ENCODE measurements at places on chromosomes 4 and X.

DNA sequence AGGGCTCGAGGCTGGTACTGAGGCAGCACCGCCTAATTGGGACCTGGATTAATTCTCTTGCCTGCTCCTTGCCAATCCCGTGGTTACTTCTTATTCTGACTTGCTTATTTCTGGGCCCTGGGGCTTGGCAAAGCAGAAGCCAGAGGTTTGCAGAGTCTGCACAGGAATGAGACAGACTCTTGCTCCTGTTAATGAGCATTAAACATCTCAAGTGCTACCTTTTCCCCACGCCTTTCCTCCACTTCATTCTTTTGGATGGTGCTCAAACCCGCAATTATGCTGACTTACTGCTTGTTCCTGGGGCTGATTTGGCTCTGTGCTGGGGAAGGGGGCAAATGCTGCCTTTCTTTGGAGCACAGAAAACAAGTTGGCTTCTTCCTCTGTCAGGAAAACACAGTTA lies 16.5 kb upstream of the STOX2 start:
- DNase-seq = no peak

- no peak for DNase-seq
These were observed 104.4 kb downstream of the CXCL13 start for GRCh38 chr4:77710059-77710458.

GRCh38 chr4:40525752-40526598 lies 103.7 kb downstream of the RBM47 start:
- DNase-seq = no peak

DNA sequence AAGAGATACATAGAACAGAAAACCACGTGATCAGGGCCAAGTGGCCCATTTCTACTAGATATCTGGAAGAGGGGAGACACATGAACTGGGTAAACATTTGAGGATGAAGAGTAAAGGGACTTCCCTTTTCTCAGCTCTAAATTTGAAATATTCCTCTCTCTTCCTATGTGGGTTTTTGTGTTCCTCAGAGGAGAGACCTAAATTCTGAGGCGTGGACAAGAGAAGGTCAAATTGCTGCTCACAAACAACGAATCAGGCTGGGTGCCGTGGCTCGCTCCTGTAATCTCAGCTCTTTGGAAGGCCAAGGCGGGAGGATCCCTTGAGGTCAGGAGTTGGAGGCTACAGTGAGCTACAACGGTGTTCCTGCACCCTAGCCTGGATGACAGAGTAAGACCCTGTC lies 216.0 kb downstream of the PTTG2 start:
- no peak for DNase-seq

- no peak for DNase-seq
These were observed 119.4 kb upstream of the C1GALT1C1 start for GRCh38 chrX:120749141-120749846.

GRCh38 chr4:21363701-21364100 lies 584.9 kb downstream of the KCNIP4 start:
- no peak for DNase-seq

DNA sequence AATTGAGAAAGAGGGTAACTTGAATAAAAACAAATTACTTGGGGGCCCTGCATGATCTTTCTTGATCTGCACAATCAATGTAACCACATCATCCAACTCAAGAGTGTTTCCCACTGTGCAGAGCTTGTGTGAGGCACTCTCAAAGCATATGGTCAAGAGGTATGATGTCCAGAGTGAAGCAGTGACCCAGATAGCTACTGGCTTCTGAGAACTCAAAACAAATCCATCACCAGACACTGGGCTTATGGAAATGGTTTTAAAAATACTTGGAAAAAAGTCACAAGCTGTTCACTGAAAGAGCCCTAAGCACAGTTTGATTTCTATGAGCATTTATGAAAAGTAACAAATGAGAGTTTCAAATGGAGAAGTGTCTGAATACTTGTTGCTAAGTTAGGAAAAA lies 361.0 kb downstream of the GRXCR1 start:
- DNase-seq = no peak

DNA sequence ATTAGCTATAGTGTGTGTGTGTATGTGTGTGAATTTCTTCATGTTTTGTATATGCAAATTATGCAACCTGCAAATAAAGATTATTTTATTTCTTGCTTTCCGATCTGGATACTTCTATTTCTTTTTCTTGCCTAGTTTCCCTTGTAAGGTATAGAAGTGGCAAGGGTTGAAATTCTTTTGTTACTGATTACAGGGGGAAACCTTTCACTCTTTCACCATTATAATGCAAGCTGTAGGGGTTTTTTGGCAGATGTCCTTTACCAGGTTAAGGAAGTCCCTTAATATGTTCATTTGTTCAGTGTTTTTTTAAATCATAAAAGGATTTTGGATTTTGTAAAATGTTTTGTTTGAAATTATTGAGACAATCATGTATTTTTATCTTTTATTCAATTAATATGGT lies 44.3 kb upstream of the PDE5A start:
- DNase-seq = no peak

GRCh38 chr4:106629268-106629625 lies 260.7 kb upstream of the GIMD1 start:
- DNase-seq = no peak

- peak; percentile 49 for DNase-seq
These were observed at the start of gene SRPX2 for GRCh38 chrX:100643956-100644860. Gene SRPX2, plus strand, starts transcription at chrX:100644199. Its CDS starts 2,124 bp downstream, at chrX:100646323.
